Stimulated activated CD4-positive, alpha-beta T cell treated with anti-CD3 and anti-CD28 coated beads, Interleukin-1b, Interleukin-23, amount 100 ng/mL, for 24 hours (primary cell): ENCODE measurements at places on chromosomes 16 and 17.
A peak's percentile ranks its signal among the peaks of the same experiment; 100 is the strongest.

GRCh38 chr17:38967290-38967738 is at the start of gene FBXO47:
Gene FBXO47, minus strand, starts transcription at chr17:38967403. Its CDS starts 4,378 bp downstream, at chr17:38963025.
- peak; percentile 44 for DNase-seq

DNA sequence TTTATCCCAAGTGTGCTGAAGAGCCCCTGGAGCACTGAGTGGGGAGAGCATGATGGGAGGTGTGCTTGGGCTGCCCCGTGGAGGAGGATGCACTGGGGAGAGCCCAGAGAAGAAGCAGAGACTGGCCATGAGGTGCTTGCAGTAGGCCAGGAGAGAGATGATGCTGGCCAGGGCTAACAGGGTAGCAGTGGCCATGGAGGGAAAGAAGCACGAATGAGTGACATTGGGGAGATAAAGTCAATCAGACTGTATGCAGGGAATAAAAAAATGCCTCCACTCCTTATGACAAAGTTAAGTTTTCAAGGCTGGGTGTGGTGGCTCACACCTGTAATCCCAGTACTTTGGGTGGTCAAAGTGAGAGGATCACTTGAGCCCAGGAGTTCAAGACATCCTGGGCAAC is 5.4 kb upstream of the TMEM220 start:
- DNase-seq = no peak

DNA sequence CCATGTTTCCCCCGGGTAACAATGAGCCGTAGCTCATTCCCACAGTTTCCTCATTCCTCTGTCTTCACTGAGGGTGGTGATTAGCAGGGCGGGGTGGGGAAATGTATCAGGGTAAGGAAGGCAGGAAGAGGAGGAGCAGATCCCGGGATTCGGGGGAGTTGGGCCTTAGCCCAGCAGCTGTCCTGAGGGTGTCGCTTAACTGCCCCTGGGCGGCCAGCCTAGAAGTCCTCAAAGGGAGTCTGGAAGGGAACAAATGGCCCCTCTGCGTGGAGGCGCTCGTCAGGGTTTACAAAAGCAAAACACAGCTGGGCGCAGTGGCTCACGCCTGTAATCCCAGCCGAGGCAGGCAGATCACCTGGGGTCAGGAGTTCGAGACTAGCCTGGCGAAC is 14.3 kb downstream of the MLYCD start:
- no peak for DNase-seq

- no peak for DNase-seq
Measured at GRCh38 chr16:82149536-82149935, 20.5 kb downstream of the MPHOSPH6 start.

DNA sequence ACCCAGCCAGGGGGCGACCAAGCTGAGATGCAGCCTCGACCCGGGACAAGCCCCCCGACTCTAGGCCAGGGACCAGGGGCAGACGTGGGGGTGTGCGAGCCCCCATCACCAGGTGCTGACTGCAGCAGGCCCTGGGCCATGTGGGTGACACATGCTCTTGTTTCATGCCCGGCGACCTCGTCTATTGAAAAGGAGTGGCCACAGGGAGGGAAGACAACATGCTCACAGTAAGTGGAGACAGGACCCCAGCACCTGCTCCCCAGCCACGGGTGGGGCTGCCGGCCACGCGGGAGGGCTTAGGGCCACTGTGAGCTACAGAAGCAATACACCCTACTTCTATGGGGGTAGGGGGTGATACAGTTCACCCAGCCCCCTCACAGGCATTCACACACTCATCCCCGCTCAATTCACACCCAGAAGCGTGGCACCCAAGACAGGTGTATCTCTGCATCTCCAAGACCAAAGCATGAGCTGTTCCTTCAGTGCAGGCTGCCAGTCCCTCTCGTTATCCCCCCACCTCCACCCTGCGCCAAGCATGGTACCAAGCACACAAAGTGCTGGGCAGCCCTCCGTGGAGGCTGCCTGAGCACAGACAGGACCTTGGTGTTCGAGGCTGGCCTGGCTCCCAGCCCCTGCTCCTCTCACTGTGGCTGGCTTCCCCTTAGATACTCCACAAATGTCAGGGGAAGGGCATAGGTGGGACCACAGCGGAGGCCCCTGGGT is 13.6 kb downstream of the VASN start:
- DNase-seq = no peak
